IPS-NIHi11 (cell line): ENCODE measurements at places on chromosomes 5 and 9.

DNA sequence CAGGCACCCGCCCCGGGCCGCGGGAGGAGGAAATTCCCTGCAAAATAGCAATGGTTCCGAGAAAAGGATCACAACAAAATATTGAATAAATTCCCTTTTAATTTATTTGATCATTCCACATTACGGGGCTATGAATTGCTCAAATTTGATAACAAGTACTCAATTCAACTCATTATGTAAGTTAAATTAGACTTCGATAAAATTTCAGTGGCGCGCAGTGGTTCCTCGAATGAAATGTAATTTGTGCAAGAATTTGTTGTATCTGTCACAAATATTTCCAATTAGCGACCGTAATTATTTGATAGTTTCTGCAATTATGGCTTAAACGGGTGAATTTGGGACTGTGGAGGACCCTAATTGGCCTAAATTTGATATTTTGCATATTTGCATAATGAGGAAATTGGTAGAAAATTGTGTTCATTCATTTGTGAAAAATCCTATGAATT is 76.0 kb upstream of the TBCA start:
- DNase-seq = no peak

- DNase-seq = peak; percentile 3
Measured at GRCh38 chr5:150419630-150420270, 7.0 kb upstream of the CD74 start.

GRCh38 chr5:38509185-38509584 is 47.3 kb downstream of the LIFR start:
- DNase-seq = no peak

- DNase-seq = no peak
Measured at GRCh38 chr9:110334871-110335270, 2.8 kb downstream of the TXNDC8 start.

DNA sequence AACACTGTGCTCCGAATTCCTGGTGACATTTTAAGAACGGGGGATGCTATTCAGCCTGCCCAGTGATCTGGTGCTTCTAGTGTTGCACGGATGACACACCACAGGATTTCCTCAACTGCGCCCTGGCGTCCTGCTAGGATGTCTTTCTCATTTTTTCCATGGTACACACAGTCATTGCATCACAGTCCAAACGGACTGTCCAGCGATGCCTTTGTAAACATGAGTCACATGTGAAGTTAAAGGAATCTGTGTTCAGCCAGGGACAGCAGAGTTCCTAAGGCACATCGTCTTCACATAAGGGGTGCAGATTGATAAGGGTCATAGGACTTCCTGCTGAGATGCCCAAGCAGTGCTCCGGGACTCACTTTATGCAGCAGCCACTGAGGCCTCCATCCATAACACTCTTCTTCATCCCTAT is 9.3 kb upstream of the PTPN3 start:
- DNase-seq = no peak

GRCh38 chr5:7410936-7411511 is 15.1 kb downstream of the ADCY2 start:
- DNase-seq = no peak

- DNase-seq = no peak
Measured at GRCh38 chr5:55918087-55919035, 67.2 kb downstream of the IL31RA start.

- no peak for DNase-seq
Measured at GRCh38 chr9:133754187-133754586, 16.0 kb upstream of the SARDH start.

DNA sequence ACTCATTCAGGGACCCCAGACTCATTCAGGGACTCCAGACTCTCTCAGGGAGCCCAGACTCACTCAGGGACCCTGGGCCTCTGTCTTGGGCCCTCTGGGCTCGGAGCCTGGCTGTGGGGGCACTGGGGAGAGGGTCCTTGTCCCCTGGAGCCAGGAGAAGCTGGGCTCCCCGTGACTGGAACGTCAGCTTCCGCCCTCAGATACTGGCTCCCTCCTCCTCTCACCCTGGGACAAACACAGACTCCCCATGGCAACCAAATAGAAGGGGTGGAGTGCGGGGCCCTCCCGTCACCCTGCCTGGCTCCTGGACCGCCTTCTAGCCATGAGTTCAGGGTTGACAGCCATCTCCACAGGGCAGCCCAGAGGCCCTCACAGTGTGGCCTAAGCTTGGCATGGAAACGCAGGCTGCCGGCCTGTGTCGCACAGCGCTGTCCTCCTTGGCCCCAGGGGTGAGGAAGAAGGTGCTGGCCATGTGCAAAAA is 27.6 kb downstream of the ZDHHC11B start:
- no peak for DNase-seq

- DNase-seq = no peak
Measured at GRCh38 chr5:93791518-93791972, 50.1 kb upstream of the POU5F2 start.

DNA sequence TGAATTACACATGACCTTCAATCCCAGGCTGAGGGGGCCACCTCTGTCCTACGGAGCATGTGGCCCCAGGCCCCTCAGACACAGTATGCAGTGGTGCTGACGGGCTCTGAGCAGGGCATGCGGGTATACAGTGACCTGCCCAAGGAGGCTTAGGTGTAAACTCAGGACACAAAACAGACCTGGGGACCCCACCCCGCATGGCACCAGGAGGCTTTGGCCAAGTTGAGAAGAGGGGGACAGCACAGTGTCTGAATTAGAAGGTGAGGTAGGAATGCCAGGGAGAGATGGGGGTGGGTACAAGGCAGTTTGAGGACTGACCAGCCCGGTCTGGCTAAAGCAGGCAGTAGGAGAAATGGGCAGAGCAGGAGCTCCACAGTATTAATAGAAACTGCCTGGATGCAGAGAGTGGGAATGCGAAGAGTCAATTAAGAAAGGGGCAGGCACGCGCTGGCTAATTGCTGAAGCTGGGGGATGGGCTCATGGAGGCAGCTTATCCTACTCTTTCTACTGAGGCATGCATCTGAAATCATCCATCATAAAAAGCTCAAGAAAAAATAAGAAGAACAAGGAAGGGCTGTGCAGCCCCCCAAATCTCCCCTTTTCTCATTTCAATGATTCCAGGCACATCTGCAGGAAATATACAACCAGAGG is 109.0 kb downstream of the GABBR2 start:
- DNase-seq = no peak

- no peak for DNase-seq
Measured at GRCh38 chr5:176132471-176133288, 105.5 kb upstream of the SIMC1 start.

GRCh38 chr9:4145482-4145881 is 154.4 kb downstream of the GLIS3 start:
- no peak for DNase-seq
